ENCODE measurements at places on chromosomes 12 and 14.

GRCh38 chr12:107855471-107855870, 81.0 kb downstream of the ASCL4 start:
- DNase-seq = no peak

DNA sequence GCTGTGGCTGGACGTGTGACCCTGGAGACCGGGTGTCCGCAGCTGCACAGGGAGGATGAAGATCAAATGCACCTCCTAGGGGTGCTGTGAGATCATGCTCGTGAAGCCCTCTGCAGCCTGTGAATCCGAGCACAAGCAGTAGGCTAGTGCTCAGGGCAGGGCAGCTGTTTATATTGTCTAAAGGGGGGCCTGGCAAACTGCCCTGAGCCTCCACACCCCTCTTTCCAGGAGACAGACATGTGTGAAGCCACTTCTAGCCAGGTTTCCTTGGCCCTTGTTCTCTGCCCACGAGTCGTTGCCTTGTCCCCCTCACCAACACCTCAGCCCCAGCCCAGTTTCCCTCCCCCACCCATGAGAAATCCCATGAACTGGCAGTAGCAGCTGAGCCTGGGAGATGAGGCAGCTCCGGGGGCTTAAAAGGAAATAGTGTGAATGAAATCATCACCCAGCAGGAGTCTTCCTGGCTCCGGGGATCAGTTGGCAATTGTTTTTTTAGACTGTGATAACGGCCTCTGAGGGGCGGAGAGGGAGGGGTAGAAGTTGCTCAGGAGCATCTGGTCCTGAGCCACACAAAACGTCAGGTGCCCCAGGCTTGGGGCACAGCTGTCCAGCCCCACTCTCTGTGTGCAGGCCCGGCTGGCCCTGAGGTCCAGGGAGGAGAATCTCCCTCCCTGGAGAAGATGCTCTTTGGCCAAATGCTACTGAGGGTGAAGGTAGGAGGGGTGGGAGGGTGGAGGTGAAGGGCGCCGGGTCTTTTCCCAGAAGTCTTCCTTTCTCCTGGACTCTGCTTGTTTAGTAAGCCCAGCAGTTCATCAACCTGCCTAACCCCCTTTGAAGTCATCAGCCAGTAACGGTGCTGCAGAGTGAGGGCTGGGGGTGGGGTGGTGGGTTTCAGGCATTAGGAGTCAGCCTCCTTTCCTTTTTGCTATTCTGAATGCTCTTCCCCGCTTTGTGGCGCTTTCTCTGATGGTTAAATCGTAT, 4.0 kb downstream of the FGF6 start:
- DNase-seq = no peak

DNA sequence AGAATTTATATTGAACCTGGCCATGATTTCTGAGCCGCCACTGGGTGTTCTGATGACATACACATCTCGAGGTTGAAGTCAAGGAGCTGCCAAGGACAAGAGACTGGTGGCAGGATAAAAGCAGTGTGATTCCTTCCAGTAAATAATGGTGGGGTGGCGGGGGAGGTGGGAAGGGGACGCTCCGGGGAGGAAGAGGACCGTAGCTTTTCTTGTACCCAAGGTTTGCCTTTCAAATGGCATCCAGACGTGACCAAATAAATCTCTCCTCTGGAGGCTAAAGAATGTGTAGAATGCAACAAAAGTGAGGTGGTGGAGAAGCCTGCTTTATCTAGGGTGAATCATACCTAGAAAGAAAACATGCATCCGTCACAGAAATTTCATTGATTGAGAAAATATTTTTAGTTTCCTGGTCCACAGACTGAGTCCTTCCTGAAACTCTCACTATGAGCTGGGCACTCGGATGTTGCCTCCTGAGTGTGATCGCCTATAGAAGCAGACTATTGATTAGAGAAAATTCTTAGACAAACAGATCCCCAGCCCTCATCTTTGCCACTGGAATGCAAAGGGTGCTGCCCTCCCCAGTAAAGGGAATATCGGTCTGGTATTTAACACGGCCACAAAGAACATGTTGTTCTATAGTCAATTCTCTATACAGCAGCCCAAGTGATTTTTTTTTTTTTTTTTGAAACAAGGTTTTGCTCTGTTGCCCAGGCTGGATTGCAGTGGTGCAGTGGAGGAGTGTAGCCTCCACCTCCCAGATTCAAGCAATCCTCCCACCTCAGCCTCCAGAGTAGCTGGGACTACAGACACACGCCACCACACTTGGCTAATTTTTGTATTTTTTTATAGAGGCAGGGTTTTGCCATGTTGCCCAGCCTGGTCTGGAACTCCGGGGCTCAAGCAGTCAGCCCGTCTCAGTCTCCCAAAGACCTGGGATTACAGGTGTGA, 112.1 kb downstream of the DPF3 start:
- peak; percentile 63 for DNase-seq

- no peak for DNase-seq
Observed at GRCh38 chr14:80714474-80714873, 227.1 kb downstream of the CEP128 start.

DNA sequence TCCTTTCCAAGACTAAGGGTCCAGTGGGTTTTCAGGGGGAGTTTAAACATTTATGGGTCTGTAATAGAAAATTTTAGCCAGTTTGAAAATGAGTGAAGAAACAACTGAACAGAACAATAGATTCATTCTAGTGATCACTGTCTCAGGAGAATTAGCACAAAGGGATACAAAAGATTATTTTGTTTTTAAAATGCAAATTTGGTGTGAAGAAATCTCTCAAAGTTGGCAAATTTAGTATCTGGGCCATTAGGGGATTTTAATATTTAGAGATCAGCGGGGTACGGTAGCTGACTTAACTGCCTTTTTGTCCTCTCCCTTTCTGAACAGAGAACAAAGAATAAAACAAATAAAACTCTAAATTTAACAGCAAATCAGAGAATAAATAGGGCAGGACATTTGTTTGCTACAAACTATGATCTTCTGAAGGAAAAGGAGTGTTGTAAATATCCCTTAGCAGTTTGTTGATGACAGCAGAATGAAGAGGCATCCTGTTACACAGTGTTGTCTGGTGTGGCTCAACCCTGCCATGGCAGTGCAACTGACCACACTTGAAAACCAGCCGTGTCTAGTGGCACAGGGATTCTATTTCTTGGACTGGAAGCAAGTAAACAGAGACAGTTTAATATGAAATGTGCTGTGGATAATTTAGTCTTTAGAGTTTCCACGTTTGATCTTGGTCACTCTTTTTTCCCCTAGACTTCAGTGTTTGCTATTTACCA, 46.3 kb upstream of the LRTM2 start:
- no peak for DNase-seq

GRCh38 chr12:116459011-116459875, 99.9 kb upstream of the MAP1LC3B2 start:
- no peak for DNase-seq

DNA sequence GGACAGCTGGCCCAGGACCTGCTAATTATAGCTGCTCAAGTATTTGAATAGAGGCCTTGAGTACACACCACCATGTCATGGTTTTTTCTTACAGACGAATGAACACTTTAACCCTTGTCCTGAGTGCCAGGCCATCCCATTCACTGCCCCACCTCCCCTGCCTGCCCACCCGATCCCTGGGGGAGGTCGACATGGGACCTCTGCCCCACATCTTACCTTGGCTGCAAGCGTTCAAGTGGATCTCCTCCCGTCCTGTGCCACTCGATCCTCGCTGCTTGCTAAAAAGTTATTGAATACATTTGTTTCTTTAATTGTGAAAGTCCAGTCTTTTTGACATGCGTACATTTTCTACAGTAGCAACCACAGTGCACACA, 10.3 kb downstream of the RTL1 start:
- no peak for DNase-seq

- DNase-seq = no peak
Observed at GRCh38 chr14:36507847-36508417, 12.1 kb downstream of the NKX2-1 start.

- peak; percentile 9 for DNase-seq
Observed at GRCh38 chr12:48109424-48109823, 3.5 kb upstream of the SENP1 start.

DNA sequence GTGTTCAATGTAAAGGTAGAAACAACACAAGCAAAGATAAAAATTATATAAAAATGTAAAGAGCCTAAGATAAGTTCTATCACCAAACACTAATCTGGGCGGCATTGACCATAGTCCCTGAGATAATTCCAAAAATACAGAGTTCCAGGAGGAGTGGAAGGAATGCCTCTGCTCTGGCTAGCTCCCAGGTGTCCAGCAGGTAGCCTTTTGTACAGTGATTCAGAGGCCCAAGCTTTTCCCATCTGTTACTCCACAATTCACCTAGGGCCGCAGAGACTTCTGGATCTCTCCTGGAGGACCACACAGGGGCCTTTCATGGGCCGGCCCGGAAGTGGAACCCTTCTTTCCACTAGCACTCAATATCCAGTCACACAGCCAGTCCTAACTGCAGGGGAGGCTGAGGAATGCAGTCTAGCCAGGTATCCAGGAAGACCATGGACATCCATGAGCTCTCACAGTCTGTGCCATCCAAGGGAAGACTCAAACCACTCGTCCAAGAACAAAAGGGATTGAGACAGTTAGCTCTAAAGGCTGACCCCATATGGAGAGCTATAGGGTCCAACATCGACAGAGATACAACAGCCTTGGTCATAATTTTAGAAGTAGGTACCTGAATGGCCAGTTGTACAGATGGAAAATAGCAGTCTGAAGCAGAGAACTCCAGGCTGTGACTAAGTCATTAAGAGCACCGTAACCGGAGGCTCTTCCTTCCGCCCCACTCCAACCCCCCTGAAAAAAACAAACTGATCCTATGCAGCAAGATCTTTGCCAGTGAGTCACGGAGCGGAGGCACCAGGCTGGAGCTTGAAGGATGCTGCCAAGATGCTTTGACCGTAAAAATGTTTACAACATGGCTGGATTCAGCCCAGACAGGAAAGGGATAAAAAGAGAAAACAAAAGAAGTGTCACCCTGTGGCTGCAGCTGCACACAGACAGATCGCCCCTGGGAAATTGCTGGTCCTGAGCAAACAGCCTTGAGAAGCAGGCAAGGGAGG, 204.8 kb downstream of the NUAK1 start:
- peak; percentile 98 for DNase-seq

DNA sequence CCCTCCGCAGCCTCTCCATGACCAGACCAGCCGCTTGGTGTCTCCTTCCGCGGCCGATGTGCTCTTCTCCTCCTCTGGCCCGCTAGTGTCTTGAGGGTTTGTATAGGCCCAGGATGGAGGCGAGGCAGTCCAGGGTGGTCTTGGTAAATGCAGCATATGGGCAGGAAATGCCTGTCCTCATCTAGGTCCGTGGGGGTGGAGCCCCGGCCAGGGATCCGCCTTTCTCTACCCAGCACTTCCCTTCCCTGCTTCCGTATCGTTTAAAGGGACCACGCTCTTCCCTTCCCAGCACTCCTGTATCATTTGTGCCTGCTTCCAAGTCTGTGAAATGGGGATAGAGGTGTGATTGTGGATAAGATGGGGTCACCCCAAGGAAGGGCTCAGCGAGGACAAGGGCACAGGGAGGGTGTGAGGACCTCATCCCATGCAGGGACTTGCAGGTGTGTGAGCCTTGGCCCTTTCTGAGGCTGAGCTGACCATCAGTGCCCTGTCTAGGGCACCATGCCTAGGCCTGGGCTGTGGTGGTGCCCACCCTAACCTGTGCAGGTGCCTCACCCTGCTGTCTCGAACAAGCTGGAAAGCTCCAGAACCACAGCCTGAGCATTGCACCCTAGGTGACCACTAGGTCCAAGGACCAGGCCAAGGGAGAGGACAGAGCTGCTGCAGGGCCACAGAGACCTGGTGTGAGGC, 326.8 kb upstream of the RTL1 start:
- no peak for DNase-seq
